Liver (tissue), 10 donors: ENCODE measurements at places on chromosomes 6 and 20. TPM values are rescaled to one million over a fixed set of nuclear protein-coding genes. Genes with fewer than 3 reads are reported as not detected.

GRCh38 chr6:44169154-44169553 is 10.5 kb downstream of the CAPN11 start:
- H3K27me3 ChIP-seq, result no peaks in the 10 kb centered on the region
- no peak overlapping the region for H3K27ac ChIP-seq
- DNase-seq, result no peak

The PTGIS gene
- 2.4 TPM for total RNA-seq

DNA sequence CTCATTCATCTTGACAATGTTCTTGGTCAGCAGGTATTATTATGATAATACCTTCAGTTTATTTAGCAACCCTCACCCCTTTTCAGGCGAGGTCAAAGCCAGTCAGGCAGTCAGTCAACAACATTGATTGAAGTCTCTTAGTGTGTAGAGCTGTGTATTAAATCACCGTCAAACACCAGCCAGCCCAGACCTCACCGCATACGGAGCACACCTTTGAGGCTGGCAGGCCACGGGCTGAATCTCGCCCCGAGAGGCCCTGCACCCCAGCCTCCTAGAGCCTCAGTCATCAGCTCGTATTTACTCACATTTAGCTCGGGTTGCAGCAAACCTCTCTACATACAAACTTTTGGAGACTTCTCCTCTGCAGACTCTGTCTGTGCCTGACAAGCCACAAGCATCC is 36.0 kb upstream of the FOXA2 start:
- no peak overlapping the region for H3K4me3 ChIP-seq
- H3K4me1 ChIP-seq, result no peaks in the 10 kb centered on the region
- H3K27ac ChIP-seq, result no peak overlapping the region
- peaks cover 6% of the 10 kb centered on the region for H3K27me3 ChIP-seq

The MAP1LC3A gene
- 4.9 TPM for total RNA-seq

- no peak overlapping the region for H3K4me3 ChIP-seq
- no peaks in the 10 kb centered on the region for H3K4me1 ChIP-seq
- H3K27ac ChIP-seq, result no peak overlapping the region
Measured at GRCh38 chr6:15129887-15130286, 116.0 kb upstream of the JARID2 start.

- H3K27me3 ChIP-seq, result no peaks in the 10 kb centered on the region
- no peak for DNase-seq
- no peaks in the 10 kb centered on the region for H3K36me3 ChIP-seq
Measured at GRCh38 chr6:95973976-95974375, 41.8 kb upstream of the FUT9 start.
